Esophagus muscularis mucosa (tissue), 4 donors: ENCODE measurements at places on chromosomes 12 and 14. TPM values are rescaled to one million over a fixed set of nuclear protein-coding genes. Genes with fewer than 3 reads are reported as not detected.
A peak's percentile ranks its signal among the peaks of the same experiment; 100 is the strongest.

DNA sequence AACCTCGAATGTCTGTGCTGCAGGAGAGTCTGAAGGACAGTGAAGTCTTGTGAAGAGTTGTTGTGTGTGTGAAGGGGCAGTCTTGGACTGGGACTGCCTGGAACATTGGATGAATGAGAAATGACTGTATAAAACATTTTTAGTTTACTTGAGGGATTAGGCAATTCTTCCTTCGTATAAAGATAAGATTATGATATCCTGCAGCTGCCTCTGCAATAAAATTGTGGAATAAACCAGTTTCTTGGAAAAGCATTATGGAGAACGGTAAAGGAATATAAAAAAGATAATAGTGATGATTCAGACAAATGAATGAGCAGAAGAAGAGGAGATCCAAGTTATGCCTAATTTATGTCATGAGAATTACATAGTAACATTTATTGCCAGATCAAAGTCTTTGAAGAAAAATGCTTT is 30.9 kb upstream of the LUM start:
- no peaks in the 10 kb centered on the region for H3K27me3 ChIP-seq
- no peaks in the 10 kb centered on the region for H3K4me1 ChIP-seq
- H3K27ac ChIP-seq: no peak overlapping the region
- no peaks in the 10 kb centered on the region for H3K36me3 ChIP-seq
- no peak overlapping the region for H3K4me3 ChIP-seq
- no peak for DNase-seq

DNA sequence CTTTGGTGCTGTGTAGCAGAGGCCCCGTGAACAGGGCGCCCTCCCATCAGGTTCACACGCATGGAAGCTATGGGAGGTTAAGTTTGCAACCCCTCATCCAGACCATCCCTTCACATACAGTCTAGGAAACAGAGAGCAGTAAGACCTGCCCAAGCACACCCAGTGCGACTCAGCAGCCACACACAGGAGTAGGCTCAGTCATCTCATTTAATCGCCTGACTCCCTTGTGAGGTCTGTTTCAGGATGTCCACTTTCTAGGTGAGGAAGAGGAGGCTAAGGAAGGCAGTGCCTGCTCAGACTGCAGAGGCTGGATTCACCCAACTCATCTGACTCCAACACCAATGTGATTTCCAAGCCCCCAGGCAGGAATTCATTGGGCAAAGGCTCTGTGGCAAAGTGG is 11.9 kb downstream of the BDKRB1 start:
- H3K4me3 ChIP-seq: no peak overlapping the region
- no peak for DNase-seq
- H3K27ac ChIP-seq: no peak overlapping the region

DNA sequence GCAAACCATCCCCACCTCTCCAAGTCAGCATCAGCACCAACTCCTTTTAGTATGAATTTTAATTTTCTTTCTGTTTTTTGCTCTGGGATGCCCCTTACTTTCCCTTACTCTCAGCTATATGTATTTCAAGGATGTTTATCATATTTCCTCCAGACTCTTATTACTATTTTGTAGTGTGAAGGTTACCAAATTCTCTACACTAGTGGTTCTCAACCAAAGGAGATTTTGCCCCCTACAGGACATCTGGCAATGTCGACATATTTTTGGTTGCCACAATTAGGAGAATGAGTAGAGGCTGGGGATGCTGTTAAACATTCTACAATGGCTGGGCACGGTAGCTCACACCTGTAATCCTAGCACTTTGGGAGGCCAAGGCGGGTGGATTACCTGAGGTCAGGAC is 29.1 kb upstream of the SOS2 start:
- no peak overlapping the region for H3K4me3 ChIP-seq
- H3K36me3 ChIP-seq: peaks cover 6% of the 10 kb centered on the region
- H3K27me3 ChIP-seq: no peaks in the 10 kb centered on the region
- no peak overlapping the region for H3K27ac ChIP-seq

- H3K4me1 ChIP-seq: no peaks in the 10 kb centered on the region
- H3K36me3 ChIP-seq: no peaks in the 10 kb centered on the region
- no peak overlapping the region for H3K27ac ChIP-seq
- H3K4me3 ChIP-seq: no peak overlapping the region
These were observed 7.1 kb upstream of the VPS37B start for GRCh38 chr12:122902854-122903692.

DNA sequence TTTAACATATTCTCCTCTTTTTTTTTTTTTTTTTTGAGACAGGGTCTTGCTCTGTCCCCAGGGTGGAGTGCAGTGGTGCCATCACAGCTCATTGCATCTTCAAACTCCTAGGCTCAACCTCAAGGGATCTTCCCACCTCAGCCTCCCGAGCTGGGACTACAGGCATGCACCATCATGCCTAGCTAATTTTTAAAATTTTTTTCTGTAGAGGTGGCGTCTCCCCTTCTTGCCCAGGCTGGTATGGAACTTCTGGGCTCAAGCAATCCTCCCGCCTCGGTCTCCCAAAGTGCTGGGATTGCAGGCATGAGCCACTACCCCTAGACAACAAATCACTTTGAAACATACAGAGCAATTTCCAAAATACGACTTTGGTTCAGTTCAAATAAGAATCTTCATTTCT is 154.8 kb downstream of the PAX9 start:
- no peaks in the 10 kb centered on the region for H3K27me3 ChIP-seq
- no peak overlapping the region for H3K27ac ChIP-seq
- H3K36me3 ChIP-seq: no peaks in the 10 kb centered on the region
- H3K4me3 ChIP-seq: no peak overlapping the region

DNA sequence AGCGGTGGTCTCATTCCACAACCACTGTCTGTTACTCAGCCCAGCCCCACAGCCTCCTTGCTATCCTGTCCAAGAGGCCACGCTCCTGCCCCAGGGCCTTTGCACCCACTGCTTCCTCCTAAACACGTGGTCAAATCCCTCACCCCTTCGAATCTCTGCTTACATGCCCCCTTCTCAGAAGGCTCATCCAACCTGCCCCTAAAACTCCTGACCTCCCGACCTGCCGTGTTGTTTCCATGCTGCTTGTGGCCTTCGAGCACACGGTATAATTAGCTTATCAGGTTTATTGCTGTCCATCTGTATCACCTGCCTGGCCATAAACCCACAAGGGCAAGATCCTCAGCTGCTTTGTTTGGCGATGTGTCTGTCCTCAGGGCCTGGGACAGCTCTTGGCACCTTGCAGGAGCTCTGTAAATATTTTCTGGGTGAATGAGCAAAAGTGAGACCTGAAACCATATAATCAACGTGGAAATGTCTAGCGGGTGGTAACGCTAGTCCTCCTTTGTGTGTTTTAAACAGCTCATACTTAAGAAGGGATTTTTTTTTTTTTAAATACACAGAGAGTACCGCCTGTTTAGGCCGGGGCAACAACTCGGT is 36.0 kb downstream of the SCARB1 start:
- no peaks in the 10 kb centered on the region for H3K27me3 ChIP-seq
- H3K4me1 ChIP-seq: peaks cover 9% of the 10 kb centered on the region
- no peak for DNase-seq

DNA sequence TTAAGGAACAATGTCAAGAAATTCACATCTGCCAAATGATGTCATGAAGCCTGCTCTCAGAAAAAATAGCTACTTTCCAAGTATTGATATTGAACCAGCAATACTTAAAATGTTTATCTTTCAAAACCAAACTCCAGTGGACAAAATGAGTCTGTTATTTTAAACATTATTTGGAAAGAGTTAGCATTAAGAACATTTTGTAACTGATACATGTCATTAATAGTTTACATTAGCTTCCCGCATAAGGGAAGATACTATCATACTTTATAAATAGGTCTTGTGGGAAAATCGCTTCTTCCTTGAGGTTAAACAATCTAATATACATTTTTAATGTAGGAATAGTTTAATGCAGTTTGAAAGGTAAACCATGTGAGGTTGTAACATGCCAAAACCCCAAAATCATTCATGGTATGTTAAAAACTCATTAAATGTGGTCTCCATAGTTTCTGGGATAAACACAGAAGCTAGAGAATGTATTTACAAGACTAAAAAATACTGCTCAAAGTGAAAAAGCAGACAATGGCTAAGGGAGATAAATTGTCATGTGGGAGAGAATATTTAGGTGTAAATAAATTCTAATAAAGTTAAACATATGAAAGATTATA is 73.4 kb upstream of the ATP2B1 start:
- no peak overlapping the region for H3K27ac ChIP-seq
- no peaks in the 10 kb centered on the region for H3K36me3 ChIP-seq
- H3K27me3 ChIP-seq: no peaks in the 10 kb centered on the region
- H3K4me3 ChIP-seq: no peak overlapping the region

DNA sequence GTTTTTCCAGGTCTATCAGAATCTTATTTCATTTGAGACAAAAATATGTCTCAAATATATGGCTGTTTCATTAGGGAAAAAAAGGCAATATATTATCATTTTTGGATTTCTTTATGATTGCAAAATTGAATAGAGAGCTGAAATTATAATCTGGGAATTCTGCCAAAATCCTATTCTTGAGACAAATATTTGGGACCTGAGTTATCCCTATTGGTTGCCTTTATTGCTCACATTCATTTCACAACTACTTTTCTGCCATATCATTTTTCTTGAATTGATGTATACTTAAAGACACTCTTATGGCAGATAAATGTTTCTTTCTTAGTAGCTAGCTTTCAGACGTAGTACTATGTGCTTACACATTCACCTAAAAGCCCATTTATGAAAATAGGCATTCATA is 241.6 kb upstream of the NOVA1 start:
- no peaks in the 10 kb centered on the region for H3K27me3 ChIP-seq
- no peak overlapping the region for H3K27ac ChIP-seq
- H3K4me3 ChIP-seq: no peak overlapping the region
- H3K36me3 ChIP-seq: no peaks in the 10 kb centered on the region
- no peak for DNase-seq

DNA sequence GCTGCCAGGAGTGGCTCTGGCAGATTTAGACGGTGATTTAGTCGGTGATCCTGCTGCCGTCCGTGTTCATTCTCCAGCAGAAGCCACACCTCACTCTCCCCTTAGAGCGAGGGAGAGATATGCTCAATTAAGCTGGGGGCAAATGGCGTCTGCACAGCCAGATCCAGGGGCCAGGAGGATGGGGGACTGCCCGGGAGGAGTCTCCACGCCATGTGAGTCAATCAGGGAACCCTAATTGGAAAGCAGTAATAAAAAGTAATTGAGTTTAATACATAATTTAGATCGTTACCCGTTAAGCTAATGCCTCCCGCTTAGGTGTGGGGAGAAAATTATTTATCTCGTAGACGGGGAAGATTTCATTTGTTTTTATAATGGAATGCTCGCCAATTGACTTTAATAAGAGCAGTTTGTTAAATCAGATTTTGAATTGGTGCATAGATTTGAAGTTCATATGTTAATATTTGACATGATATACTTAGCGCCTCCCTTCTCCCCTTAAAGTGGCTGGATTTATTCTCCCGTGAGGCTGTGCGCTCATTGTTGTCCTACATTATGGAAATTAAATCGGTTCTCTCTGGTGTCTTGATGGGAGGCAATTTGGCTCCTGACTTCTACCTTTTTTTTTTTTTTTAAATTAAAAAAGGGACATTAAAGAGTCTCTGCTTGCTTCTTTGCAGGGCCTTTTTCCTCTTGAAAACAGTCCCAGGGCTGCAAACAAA is 104.9 kb upstream of the C14orf180 start:
- no peaks in the 10 kb centered on the region for H3K36me3 ChIP-seq
- H3K4me3 ChIP-seq: no peak overlapping the region
- H3K27ac ChIP-seq: no peak overlapping the region
- no peaks in the 10 kb centered on the region for H3K27me3 ChIP-seq

DNA sequence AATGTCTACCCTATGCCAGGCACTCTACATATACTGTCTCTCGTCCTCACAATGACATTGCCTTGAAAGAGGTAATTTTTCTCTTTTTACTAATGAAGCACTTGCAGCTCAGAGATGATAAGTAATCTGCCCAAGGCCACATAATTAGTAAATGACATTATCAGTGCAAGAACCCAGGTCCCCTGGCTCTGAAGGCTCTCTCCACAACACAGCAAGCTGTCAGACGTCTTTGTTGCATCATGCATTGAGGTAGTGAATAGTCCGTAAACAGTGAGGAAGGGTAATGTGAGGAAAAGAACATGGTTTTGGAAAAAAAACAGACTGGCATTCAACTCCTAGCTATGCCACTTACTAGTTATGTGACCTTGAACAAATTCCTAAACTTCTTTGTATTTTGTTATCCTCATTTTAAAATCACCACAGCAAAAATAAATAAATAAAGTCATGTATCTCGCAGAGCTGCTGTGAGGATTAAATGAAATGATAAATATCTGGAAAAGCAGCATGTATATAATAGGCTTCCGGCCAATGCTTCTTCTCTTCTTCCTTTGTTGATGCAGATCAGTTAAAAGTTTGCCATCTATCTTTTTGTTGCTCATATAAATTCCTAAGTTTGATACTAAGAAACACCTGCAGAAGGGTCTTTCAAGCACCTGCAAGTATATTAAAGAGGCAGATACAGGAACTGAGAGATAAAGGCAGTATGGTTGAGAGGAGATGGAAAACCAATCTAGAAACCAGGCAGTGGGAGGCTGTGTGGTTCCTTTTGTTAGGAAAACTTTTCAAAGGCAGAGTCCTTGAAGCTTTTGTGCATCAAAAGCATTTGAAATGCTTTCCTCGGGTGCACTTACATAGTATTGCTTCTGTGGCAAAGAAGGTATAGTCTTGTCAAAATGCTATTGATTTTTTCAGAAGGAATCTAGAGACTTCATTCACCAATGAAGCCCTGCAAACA is 82.8 kb downstream of the BTG1 start:
- no peaks in the 10 kb centered on the region for H3K27me3 ChIP-seq
- no peak overlapping the region for H3K4me3 ChIP-seq
- H3K36me3 ChIP-seq: no peaks in the 10 kb centered on the region
- DNase-seq: no peak
- H3K27ac ChIP-seq: no peak overlapping the region
- peaks cover 11% of the 10 kb centered on the region for H3K4me1 ChIP-seq

- peak overlapping the region; percentile 99 for H3K4me3 ChIP-seq
- H3K27me3 ChIP-seq: no peaks in the 10 kb centered on the region
- DNase-seq: no peak
- no peaks in the 10 kb centered on the region for H3K36me3 ChIP-seq
- H3K27ac ChIP-seq: peak overlapping the region; percentile 99
- H3K4me1 ChIP-seq: peaks cover 69% of the 10 kb centered on the region
These were observed 2.0 kb downstream of the DYRK2 start for GRCh38 chr12:67650388-67651131.

GRCh38 chr12:122895704-122896636 is at the start of gene VPS37B:
TSS of gene VPS37B (minus strand) at chr12:122896124. CDS start at chr12:122896062, 62 bp downstream.
- H3K27me3 ChIP-seq: no peaks in the 10 kb centered on the region
- peak within 1 kb of the TSS; percentile 76 for H3K4me3 ChIP-seq

DNA sequence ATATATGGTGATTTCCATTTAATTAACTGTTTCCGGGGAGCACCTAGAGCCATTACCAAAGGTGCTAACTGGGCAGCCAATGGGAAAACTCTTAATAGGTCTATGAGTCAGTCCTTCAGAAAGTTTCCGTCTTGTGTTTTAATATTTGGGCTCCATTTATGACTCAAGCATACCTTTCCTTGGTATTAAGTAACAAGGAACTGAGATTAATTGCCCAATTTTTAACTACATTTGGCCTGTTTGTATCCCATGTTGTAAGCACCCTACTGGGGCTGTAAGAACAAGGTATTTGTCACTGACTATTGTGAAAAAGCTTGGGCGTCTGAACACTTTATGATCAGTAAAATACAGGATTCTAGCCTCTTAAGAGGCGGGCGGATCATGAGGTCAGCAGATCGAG is 62.8 kb upstream of the FOXN3 start:
- H3K4me1 ChIP-seq: no peaks in the 10 kb centered on the region
- H3K27ac ChIP-seq: no peak overlapping the region
- H3K4me3 ChIP-seq: no peak overlapping the region
- H3K27me3 ChIP-seq: no peaks in the 10 kb centered on the region
- H3K36me3 ChIP-seq: no peaks in the 10 kb centered on the region

The LBHD2 gene
- not detected for total RNA-seq

The FAM186B gene
- 0.17 TPM for total RNA-seq

The FIGNL2 gene
- 0.39 TPM for total RNA-seq

The SLC25A47 gene
- total RNA-seq: not detected

The TSPAN9 gene
- 19.9 TPM for total RNA-seq

The TOMM20L gene
- total RNA-seq: not detected
